ENCODE measurements at places on chromosomes 2 and 18. TPM values are rescaled to one million over a fixed set of nuclear protein-coding genes. Genes with fewer than 3 reads are reported as not detected.

GRCh38 chr2:37412231-37412630 lies 67.8 kb downstream of the QPCT start:
- no peak for DNase-seq

The DSG1 gene
- not detected for polyA plus RNA-seq

DNA sequence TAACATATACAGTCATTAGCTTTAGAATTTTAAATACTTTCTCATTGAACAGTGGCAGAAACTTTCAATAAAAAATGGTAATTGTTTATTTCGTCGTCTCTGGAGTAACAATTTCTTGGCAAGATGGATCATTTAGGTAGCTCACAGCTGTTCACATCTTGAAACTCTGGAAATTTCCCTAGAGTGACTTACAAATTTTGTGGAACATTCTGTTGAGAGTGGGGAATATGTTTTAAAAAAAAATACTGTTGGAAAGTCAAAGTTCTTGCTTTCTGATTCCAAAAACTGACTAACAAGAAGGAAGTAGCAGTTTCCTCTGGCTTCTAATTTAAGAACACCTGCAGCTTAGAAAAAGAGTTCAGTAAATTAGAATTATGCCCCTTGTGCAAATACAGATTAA lies 11.2 kb upstream of the CALCRL start:
- no peak for DNase-seq

The DSC1 gene
- polyA plus RNA-seq, result 0.62 TPM

The SLC9A4 gene
- not detected for polyA plus RNA-seq

The TDRD15 gene
- not detected for polyA plus RNA-seq

DNA sequence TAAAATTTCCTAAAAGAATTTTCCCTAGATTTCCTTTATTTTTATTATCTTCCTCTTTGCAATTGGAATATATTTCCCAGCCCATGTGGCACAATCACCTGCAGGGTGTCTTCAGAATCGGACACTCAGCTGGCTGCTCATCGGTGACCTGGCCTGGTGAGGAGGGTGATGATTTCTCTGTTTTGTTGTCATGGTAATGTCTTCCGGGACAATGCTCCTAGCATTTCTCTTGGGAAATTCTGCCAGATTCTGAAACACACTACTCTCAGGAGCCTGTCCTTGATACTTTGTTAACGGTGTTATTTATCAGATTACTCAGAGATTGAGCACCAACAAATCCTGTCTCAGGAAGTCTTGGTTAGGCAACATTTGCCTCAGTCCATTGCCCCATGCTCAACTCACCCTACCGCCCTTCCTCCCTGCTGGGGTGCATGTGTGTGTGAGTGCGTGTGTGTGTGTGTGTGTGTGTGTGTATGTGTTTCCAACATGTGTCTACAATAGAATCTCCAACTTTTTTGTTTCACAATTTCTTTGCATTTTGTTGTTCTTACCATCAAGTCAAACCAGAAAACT lies 70.3 kb downstream of the MYT1L start:
- no peak for DNase-seq

DNA sequence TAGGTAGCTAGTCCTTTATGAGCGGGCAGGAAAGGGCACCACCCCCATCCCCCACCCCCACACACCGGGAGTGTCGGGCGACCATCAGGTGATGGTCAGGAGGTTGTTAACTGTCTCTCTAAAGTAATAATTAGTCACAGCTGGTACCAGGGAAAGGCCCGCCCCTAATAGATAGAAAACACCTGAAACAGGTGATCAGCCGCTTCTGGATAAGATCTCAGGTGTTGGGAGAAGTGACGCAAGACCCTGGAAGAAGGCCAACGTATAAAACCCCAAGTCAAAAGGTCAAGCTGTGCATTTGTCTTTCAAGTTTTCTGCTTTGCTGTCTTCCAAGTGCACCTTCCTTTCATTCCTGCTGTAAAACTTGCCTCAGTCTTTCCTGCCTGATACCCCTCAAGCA lies 59.6 kb upstream of the LINC00305 start:
- no peak for DNase-seq

The IL37 gene
- polyA plus RNA-seq, result not detected

DNA sequence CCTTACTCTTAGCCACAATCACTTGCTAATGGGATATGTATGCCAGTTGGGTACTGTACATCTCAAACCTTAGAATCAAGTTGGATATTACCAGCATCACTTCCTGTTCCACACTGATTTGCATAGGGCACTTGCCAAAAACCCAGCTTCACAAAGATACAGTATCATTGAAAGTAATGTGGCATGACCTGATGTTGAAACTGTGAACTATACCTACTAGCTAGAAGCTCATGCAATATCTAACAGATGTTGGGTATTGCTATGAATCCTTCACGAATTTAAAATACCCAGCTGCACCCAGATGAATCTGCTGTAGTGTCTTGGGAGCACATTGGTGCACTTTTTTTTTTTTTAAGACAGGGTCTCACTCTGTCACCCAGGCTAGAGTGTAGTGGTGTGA lies 6.5 kb upstream of the STAMBP start:
- DNase-seq, result no peak

Data from CD4-positive, alpha-beta memory T cell (primary cell).